ENCODE measurements at places on chromosomes 3 and 15. TPM values are rescaled to one million over a fixed set of nuclear protein-coding genes. Genes with fewer than 3 reads are reported as not detected.

Gene PLA2G4D
- total RNA-seq: not detected

- DNase-seq: no peak
Observed at GRCh38 chr15:99496302-99496629, 69.5 kb upstream of the MEF2A start.

Gene MESP2
- total RNA-seq: not detected

GRCh38 chr3:168977716-168978374 is 685.7 kb downstream of the MECOM start:
- DNase-seq: peak; percentile 61

Data from dermis blood vessel endothelial cell (primary cell).